ENCODE measurements at places on chromosomes 7 and 10.
A peak's percentile ranks its signal among the peaks of the same experiment; 100 is the strongest.

DNA sequence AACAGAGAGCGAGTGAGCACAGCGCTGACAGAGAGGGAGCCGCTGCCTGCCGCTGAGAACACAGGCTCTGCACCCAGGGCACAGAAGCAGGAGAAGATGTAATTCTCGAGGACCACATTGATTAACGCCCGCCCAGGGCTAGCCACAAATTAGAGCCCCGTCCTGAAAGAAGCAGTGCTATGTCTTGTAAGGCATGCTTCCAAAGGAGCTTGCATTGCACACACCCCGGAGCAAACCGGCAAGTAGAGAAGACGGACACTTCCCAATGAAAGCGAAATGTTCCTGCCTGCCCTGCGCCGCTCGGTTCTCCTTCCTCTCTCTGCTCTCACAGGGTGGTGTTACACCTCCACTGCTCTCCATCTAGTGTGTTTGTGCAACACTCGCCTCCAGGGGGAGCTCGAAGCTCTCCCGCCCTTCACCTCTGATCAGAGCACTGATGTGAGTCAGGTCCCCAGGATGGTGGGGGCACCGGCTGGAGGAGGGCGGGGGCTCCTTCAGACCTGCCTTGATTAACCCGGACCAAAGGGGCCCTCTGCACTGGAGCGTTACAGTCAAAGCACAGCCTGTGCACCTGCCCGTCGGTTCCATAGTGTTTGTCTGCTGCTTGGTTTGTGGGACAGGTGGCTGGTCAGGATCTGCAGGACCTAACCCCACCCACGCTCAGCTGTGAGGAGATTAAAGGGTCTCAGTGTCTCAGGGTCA lies 316.5 kb downstream of the ADARB2 start:
- peak; percentile 1 for DNase-seq

GRCh38 chr7:113799896-113800295 lies 118.9 kb downstream of the PPP1R3A start:
- DNase-seq = no peak

GRCh38 chr10:103254538-103255325 lies 9.0 kb downstream of the RPEL1 start:
- no peak for DNase-seq

DNA sequence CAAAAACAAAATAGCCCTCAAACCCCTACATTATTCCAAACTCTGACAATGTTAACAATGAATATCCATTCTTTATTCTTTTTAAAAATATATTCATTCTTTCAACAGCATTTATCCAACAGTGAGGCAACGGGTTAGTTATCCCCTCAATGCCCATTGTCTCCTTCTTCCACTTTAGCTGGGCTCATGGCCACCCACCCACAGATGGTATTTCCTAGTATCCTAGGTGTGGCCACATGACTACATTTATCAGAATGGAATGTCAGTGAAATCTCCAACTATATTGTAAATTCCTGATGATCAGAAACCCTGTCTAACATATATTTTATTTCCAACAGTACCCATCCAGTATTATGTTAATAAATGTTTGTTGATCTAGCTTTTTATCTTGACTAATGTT lies 13.6 kb downstream of the HOXA1 start:
- DNase-seq = no peak

DNA sequence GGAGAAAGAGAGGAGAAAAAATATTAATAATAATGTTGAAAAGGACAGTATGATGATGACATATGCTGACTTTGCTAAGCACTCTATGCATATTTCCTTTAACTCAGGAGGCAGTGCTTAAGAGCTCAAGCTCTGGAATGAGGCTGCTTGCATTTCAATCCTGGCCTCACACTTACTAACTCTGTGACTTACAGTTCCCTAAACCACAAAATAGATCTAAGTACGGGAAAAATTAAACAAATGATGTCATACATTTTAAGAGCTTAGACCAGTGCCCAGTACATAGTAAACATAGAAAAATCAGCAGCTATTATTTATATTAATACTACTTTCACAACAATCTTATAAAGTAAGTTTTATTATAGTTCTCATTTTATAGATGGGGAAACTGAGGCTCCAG lies 61.3 kb downstream of the GFRA1 start:
- DNase-seq = no peak

- DNase-seq = peak; percentile 67
Observed at GRCh38 chr7:135537905-135538304, 19.8 kb upstream of the NUP205 start.

- no peak for DNase-seq
Observed at GRCh38 chr7:130079846-130080394, 9.6 kb downstream of the KLHDC10 start.

DNA sequence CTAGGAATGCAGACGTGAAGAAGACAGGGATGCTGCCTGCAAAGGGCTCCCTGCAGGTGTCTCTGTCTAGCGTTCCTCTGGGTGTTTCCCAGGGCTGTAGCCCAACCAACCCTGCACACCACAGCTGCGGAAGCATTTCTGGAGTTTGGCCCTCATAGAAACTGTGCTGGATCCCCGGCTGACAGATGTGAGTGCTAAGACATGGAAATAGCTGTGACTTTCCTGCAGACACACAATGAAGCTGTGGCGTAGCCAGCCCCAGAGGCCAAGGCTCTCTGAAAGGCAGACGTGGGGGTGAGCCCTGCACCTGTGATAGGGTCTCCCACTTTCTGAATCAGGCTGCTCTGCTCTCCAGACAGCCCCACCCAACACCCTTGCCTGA lies 44.8 kb downstream of the ADCYAP1R1 start:
- no peak for DNase-seq

DNA sequence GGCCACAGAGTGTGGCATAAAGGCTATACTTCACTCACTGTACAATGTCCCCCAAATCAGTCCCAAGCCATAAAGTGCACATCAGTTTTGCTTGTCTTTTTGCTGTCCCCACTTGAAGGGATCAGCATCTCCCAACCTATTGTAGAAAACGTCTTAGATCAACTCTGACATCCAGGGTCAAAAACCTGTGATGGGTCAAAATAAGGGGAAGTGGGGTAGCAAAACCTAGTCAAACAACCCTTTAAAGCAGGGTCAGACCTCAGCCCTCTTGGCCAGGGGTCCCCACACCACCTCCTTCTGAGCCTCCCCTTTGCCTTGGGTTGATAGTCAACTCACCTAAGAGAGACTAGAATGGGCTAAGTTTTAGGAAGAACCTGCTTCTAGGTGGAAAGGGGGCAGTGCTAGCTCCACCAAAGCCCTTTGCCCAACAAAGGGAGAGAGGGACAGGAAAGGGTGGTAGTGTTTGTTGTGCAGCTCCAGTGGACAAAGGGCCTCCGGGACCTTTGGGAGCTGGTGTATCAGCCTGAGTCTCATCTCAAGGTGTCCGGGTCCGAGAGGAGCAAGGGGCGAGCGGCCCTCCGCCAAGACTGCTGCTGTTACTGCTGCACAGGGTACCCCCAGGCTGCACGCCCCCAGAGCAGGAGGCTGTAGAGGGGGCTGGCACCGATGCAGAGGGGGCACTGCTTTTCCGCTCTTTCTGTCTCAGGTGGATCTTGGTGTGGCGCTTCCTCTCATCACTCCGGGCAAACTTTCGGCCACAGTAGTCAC lies 3.3 kb downstream of the EGR2 start:
- no peak for DNase-seq

DNA sequence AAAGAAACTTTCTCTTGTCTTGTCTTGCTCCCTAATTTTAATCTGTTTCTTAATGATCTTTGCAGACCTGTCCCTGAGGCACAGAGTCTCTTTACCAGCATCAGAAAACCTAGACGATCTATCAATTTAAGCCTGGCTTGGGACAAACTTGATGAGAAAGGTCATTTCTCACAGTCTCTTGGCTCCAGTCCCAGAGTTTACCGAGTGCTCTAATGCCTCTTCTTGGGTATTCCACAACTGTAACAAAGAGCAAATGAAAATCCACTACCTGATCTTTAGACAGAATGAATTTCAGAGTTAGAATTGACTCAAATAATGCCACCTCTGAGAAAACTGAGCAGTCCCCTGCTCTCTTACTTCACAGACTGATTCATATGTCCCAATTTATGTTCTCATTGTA lies 106.4 kb upstream of the DNAJB12 start:
- no peak for DNase-seq

DNA sequence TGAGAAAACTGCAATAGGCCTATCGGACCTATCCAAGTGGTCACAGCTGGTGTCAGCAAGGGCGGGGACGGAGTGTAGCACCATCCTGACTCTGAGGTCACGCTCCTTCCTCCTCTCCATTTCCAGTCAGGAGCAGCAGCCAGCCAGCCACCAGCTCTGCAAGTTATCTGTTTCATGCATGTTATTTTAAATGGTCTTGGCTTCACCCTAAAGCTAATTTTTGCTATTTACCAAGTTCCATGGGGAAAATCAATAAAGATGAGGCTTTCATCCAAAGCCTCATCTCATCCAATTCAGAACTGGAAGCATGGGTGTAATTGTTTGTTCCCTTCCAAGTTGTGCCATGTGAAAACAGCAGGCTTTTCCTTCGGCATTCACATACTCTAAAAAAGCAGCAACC lies 49.3 kb downstream of the ICA1 start:
- DNase-seq = no peak

- no peak for DNase-seq
Observed at GRCh38 chr10:106655636-106656035, 508.9 kb downstream of the SORCS1 start.

GRCh38 chr10:68179016-68179415 lies 52.9 kb downstream of the ATOH7 start:
- no peak for DNase-seq

DNA sequence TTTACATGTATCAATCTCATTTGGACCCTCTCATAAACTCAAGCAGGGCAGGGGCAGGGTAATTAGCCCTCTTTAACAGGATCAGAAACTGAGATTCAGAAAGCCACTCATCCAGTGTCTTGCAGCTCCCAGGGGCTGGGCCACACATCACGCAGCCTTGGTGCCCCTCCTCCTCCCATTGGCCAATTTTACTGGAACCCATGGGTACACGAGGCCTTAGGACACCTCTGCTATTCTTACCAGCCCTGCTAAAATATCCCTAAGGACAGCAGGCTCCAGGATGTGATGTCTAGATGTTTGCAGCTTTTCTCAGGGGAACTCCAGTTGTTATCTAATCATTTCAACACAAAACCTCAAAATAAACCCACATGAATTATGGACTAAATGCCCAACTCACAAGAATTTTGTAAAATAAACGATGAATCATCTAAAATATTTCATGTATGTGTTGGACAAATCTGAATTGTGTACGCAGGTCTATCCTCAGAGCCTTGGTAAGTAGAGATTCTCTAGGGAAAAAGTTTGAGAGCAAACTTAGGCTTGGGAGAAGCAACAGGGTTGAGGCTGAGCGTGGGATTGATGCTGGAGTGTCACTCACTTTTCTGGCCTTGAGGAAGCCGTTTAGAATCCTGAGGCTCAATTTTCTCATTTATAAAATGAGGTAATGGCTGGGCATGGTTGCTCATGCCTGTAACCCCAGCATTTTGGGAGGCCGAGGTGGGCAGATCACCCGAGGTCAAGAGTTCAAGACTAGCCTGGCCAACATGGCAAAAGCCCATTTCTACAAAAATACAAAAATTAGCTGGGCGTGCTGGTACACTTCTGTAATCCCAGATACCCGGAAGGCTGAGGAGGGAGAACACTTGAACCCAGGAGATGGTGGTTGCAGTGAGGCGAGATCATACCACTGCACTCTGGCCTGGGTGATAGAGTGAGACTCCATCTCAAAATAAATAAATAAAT lies 69.7 kb upstream of the TNS3 start:
- DNase-seq = no peak

DNA sequence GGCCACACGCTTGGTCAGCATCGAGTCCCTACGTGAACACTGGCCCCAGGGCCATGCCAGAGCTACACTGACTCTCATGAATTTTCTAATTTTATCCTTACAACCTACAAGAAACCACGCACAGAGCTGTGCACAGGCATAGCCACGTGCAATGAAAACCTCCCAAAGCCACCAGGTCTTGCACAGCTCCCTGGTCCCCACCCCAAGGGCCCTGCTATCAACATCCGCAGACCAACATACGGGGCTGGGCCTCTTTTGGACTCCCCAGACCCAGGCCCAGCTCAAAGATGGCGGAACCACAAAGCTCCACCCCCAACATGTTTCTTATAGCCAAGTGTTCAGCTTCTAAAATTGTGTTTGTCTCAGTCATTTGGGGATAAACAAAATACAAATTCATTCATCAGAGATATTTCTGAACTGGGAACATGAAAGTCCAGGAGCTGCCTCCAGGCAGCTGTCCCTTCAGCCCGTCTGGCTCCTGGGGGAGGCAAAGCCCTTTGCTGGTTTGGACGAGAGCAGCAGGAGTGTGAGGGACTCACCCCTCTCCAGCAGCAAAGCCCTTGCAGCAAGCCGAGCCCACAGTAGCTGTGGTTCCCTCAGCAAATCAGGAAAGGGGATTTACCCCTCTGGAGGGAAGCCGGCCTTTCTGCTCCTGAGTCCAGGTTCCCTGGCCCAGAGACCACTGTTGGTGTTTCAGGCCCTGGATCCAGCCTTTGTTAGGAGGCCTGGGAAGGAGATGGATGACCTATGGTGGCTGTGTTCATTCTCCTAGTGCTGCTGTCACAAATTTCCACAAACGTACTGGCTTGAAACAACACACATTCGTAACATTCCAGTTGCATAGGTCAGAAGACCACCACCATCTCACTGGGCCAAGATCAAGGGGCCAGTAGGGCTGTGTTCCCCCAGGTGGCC lies 75.1 kb downstream of the OAT start:
- DNase-seq = no peak

DNA sequence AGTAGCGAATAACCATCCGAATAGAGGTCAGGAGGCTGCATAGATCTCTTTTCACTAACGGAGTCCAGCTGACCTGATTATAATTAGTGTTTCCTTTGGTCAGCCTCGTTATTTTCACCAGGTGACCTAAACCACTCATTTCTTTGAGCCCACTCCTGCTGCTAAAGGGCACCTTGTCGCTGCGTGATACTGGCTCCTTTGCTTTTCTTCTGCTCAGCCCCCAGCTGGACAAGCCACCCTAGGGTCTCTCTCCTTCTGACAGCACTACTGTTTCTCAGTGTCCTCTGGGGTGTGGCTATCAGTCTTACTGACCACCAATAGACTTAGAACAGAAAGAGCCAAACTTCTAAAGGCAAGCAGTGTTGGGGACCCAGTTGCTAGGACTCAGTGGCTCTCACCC lies 2.7 kb upstream of the IGFBP3 start:
- no peak for DNase-seq

- no peak for DNase-seq
Observed at GRCh38 chr10:112336556-112337201, 37.2 kb upstream of the ACSL5 start.

DNA sequence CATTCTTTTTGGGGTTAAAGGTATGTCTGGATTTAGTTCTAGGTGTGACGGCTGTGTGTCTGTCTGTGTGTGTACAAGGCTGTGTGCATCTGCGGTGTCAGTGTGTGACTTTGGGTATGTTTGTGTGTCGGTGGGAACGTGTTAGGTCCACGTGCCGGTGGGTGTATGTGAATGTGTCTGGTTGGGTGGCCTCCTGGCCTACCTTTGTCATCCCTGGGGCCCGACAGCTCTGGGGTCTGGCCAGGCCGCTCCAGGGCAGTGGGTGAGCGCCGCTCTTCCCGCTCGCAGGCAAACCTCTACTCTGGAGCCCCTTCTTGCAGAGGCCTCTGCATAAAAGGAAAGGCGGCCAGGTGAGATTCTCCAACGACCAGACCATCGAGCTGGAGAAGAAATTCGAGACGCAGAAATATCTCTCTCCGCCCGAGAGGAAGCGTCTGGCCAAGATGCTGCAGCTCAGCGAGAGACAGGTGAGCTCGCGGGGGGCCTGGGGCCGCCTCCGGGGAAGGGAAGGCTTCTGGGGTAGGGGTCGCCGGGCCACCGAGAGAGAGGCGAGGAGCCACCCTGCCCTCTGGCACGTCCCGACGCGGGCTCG lies 2.4 kb downstream of the HHEX start:
- DNase-seq = no peak

GRCh38 chr7:102834999-102835398 lies 77.8 kb upstream of the LRRC17 start:
- no peak for DNase-seq

All from bone marrow (tissue), 2 donors.